NCI-H345 (cell line): ENCODE measurements at places on chromosomes 4 and X.
A peak's percentile ranks its signal among the peaks of the same experiment; 100 is the strongest.

DNA sequence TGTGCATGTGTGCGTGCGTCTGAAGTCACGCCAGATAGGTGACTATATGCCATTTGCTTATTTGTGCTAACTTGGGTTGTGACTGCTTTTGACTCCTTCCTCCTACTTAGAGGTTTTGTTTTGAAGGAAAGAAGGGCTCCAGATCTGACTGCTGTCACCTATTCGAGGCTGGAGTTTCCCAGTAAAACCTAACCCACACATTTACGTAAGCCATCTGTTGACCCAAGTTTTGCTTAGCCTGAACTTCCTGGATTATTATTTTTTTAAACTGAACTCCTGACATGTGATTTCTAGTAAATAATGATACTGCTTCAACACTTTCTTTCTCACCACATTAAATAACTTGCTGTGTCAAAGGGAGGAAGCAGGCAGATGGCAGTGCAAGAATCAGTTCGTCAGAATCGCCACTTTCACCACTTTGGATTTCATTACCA is 41.5 kb downstream of the DTHD1 start:
- DNase-seq: no peak

DNA sequence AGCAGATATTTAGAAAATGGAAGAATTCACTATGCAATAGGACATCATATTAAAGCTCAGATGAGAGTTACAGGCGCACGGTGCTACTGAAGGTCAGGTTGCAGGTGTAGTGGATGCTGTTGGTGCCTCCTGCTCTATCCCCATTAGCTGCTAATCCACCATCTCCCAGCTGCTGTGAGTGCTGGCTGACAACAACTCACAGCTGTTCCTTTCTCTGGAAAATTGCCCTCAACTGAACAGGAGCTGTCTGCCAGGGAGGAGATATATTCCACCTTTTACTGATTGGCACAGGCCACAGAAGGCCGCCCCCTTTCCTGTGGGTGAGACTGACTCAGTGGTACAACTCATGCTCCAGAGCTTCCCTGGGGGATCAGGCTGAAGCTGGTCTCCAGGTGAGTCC is 48.7 kb downstream of the UCHL1 start:
- DNase-seq: no peak

- DNase-seq: no peak
Measured at GRCh38 chrX:107700317-107700774, 72.0 kb downstream of the PRPS1 start.

GRCh38 chr4:18075823-18076433 is 54.4 kb upstream of the LCORL start:
- DNase-seq: no peak

DNA sequence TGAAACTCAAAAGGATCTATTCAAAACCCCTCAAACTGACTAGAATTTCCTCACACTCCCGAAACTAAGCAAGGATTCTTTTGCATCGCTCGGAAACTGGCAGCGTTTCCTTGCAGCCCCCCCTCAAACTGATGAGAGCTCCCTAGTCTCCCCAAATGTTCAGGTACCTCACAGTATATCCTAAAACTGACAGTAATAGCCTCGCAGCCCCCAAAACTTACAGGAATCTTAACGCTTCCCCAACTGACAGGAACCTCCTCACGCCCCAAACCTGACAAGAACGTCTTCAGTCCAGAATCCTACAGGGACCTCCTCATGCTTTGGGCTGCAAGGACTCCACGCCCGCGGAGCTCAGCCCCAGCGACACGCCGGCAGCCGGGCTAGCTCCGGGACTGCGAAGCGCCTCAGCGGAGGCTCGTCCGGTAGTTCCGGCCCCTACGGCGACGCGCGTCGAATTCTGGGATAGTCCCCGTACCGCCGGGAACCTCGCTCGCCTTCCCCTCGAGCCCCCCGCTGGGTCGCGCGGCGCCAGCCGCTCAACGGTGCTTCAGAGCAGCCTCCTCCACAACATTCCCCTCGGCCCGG is 640 bp downstream of the PHF8 start:
- peak; percentile 52 for DNase-seq

GRCh38 chr4:88820698-88821415 is 123.2 kb upstream of the NAP1L5 start:
- peak; percentile 15 for DNase-seq

- no peak for DNase-seq
Measured at GRCh38 chrX:150291014-150291413, 72.1 kb upstream of the MAMLD1 start.

GRCh38 chrX:87878926-87879325 is 361.3 kb downstream of the KLHL4 start:
- DNase-seq: no peak

GRCh38 chr4:54092405-54093323 is 7.3 kb upstream of the GSX2 start:
- no peak for DNase-seq

GRCh38 chr4:123649250-123649644 is 252.7 kb downstream of the SPRY1 start:
- DNase-seq: no peak

DNA sequence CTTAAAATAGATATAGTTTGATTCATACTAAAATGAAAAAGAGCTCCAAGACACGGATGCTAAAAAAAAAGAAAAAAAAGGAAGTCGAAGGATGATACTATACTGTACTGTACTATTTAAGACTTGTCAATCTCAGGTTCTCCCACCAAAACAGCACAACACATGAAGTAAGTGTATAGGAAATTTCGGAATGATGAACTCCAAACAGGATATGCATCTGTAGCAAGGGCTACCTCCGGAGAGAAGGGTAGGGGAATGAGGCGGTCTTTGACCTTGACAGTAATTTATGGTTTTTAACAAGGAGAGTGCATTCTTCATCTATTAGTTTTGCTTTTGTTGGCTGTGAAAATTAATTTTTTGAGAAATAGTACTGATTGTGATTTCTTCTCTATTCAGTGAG is 541 bp upstream of the FIP1L1 start:
- no peak for DNase-seq

GRCh38 chrX:119235051-119235511 is 1.0 kb upstream of the PGRMC1 start:
- no peak for DNase-seq

DNA sequence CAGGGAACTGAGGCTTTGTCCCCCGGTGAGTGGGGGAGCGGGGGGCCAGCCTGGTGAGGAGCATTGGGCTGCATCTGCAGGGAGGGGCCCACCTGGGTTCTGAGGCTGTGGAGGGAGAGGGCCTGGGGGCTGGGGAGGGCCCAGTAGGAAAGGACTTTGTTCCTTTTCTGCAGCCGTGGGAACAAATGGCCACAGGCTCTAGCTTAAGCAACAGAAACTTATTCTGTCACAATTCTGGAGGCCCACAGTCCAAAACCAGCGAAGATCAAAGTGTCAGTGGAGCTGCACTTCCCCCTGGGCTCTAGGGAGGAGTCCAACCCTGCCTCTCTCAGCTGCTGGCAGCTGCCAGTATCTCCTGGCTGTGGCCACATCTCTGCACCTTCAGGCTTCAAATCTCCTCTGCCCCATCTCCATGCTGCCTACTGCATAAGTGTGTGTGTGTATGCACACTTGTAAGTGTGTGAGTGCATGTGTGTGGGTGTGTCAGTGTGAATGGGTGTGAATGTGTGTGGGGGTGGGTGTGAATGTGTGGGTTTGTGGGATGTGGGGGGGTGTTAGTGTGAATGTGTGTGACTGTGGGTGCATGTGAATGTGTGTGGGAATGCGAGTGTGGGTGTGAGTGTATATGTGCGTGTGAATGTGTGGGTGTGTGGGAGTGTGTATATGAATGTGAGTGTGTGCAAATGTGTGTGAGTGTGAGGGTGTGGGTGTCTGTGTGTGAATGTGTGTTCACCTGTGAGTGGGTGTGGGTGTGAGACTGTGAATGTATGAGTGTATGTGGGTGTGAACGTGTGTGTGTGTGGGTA is 204.5 kb upstream of the PSAPL1 start:
- DNase-seq: no peak

GRCh38 chr4:159024266-159024665 is 78.6 kb upstream of the RAPGEF2 start:
- no peak for DNase-seq

DNA sequence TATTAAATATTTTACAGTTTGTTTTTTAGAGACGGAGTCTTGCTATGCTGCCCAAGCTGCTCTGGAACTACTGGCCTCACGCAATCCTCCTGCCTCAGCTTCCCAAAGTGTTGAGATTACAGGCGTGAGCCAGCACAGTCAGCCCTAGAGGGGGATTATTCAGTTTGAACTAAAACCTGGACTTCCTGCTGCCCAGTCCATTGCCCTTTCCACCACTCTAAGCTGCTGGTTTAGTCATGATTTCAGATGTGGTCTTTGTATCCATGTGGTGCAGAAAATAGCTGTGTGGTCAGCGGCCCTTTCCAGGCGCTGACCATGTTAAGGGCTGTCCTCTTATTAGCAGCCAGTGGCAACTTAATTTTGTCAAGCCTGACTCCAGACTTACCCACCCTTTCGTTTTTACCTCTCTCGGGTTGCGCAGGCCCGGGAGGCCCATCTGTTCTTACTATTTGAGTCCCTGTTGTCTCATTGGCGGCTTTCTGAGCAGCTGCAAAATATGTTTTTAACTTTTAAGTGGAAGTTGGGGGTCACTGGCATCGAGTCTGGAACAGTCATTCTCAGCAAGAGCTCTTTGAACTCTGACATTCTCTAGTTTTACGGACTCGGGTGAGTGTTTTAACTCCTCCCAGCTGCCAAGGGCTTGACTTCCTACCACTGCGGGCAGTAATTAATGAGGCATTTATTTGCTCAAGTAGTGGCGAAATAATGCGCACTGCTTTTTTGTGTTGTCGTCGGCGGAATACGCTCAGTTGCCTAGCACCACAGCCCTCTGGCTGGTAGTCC is 773 bp upstream of the VMA21 start:
- DNase-seq: no peak

- DNase-seq: no peak
Measured at GRCh38 chr4:112061207-112061817, 83.9 kb upstream of the FAM241A start.

GRCh38 chr4:148293571-148293970 is 148.6 kb downstream of the NR3C2 start:
- no peak for DNase-seq

DNA sequence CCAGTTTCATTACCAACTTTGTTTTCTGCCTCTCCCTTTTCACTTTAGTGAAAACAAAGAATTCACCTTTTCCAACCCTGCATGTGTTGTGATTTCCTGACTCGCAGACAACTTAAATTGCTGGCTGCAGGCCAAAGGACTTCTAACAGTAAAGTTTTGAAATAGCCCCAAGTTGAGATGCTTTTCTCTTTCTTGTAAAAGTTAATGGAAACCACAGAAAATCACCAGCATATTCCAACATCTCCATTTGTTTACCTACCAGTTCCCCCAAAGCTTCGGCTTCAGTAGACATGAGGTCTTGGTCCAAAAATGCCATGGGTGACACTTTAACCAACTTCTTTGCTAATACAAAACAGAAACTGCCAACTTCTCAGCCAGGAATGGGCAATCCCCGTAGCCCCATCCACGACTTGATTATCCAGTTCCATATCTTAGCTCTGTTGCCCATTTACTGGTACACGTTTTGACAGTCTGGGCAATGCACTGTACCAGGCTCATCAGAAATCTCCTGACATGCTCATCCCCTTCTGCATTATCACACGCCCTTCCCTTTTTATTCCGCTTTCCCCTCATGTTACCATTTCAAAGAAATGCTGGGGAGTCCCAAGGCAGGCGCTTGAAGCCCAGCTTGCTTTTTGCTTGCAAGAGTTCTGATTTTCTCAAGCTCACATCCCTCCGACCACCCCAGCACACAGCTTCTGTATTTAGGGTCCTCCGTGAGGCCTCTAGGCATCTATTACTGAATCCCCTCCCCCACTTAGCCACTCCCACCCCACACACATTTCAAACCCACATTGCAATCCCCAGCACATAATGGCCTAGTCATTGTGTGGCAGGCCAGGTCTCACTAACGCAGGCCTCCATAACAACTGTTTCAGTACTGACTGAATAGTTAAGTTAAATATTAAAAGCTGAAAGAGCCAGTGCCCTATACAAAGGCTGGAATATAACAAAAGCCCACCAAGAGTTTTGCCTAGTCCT is 137.9 kb upstream of the S100G start:
- DNase-seq: no peak

DNA sequence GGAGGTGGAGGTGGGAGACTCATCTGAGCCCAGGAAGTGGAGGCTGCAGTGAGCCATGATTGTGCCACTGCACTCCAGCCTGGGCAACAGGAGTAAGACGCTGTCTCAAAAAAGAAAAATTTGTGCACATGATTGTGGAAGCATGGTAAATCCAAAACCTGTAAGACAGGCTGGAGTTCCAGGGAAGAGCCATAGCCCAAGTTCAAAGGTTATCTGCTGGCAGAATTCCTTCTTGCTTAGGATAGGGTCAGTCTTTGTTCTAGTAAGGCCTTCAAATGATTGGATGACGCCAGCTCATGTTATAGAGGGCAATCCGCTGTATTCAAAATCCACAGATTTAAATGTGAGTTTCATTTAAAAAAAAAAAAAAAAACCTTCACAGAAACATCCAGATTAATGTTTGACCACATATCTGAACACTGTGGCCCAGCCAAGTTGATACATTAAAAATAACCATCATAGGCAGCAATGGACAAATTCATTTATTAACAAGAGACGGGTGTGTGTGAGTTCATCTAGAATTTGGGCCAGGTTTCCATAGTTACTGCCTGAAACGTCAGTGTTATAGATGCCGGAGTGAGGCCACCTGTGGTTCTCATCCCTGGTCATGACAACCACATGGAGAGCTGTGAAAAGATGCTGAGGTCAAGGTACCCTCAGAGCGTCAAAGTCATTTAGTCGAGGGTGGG is 35.2 kb upstream of the SLC2A9 start:
- no peak for DNase-seq

DNA sequence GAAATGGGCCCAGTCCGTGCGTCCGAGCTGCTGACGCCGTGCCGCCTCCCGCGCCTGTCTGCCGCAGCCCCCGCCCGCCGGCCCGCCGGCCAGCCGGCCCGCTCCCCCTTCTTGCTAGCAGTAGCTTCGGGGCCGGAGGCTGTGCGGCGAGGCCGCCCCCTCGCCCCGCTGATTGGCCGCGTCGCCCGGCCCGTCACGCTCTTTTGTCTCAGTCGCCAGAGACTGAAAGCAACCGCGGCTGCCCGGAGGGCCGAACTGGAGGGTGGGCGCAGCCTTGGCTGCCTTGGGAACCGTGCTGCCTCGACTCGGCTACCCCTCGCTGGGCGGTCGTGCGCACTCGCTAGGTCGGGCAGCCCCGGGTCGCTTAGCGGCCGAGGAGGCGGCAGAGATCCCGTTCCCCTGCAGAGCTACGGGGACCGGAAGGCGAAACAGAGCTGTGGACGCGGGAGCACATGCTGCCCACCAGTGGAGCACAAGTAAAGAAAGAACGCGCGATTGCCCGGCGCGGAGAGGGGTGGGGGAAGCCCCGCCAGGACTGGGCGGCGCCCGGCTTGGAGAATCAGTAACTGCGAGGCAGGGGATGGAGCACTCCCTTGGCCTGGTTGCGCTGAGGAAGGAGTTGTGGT is at the start of gene ZCCHC18:
Gene ZCCHC18, plus strand, starts transcription at position 198 of the 626 bp plus-strand sequence. CDS start 1,589 bp downstream, outside the sequence.
- DNase-seq: peak; percentile 56

DNA sequence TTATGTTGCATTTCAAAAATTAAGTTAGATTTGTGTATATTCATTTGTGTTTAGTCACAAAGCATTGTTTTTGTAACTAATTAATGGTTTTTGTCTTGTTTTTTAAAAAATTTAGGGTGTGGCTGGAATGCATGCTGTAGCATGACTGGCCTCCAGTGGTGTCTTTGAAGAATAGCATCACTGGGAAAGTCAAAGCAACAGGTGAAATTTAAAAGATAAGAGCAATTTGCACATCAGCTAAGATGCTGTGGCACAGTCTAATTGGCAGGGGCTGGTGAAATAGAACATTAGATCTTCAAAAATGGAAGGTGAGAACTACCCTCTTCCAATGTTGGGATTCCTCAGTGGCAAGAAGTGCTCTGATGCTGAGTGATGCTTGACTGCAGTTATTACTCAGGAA is 45.3 kb downstream of the ANK2 start:
- DNase-seq: peak; percentile 7
